GM12878 (cell line): ENCODE measurements at places on chromosomes 13 and 19. TPM values are rescaled to one million over a fixed set of nuclear protein-coding genes. Genes with fewer than 3 reads are reported as not detected.

DNA sequence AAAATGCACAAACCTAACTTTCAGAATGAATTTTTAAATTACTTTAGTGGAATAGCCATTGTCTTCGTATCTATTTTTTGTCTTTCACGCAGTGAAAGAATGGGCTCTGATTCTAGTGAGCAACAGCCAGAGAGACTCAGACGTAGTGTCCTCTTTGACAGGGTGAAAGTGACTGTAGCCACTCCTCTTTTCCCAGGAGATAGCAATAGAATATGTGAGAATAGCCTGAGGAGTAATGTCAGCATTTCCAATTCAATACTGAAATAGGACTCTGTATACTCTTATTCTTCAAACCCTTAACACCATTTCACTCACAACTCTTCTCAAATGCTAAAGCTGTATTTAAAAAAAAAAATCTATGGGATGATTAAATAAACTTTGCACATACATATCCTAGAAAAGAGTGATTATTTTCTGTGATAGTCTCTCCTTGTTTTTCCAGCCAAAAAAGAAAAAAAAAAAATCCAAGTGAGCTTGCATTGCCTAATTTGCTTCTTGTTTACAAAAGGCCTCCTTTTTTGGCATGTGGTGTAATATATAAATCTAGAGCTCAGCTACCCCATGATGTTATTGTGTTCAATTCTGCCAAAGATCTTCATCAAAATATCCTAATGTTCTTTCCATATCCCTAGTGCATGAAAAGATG lies 626.1 kb upstream of the SLITRK6 start:
- no peak overlapping the region for H3K4me3 ChIP-seq
- H3K36me3 ChIP-seq: no peaks in the 10 kb centered on the region
- no peaks in the 10 kb centered on the region for H3K4me1 ChIP-seq
- DNase-seq: no peak
- H3K27ac ChIP-seq: no peak overlapping the region

DNA sequence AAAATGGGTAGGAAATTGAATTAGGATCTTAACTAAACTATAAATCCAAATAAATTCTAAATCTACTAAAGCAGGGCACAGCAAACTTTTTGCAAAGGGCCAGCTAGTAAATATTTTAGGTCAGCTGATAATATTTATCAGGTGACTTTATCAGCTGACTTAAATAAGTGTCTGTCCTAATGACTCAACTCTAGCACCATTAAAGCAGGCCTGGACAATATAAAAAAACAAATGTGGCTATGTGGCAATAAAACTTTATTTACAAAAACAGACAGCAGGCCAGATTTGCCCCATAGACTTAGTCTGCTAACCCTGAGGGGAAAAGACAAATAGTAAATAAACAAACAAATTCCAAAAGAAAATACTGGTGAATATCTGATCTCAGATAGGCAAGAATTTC lies 27.7 kb upstream of the DOCK9 start:
- H3K36me3 ChIP-seq: no peaks in the 10 kb centered on the region
- no peak overlapping the region for H3K27ac ChIP-seq
- H3K4me1 ChIP-seq: peaks cover 6% of the 10 kb centered on the region; the same call in 1 of the 2 replicates
- H3K27me3 ChIP-seq: 0 out of 2 replicates have a peak, but pooled peaks cover 3% of the 10 kb centered on the region
- H3K4me3 ChIP-seq: no peak overlapping the region

SLC1A5 gene
- 109 and 112 TPM in 2 replicates for total RNA-seq

DNA sequence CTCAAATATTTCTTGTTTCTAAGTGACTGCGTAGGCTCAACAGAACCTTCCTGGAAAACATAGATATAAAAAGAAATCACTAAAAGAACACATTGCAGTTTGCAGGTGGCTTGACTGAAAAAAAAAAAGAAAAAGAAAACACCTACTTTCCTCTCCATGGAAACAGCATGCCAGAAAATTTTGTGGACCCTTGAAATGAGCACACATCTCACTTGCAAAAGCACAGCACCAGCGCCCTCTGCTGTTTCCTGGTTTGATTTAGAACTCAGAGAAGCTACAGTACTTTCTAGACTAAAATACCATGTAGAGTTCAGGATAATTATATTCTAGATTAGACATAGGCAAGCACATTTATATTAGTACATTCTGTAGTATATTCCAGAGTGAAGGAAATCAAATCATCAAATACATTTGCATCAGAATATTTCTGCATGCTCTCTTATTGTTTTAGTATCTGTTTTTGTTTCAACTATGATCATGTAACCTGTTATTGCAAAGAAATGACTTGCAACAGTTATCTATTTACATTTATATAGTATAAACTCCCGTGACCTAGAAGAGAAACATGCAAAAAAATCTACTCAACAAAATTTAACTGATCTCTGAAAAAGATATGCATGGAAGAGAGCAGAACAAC lies 22.3 kb upstream of the XPO4 start:
- no peak for DNase-seq
- H3K4me3 ChIP-seq: no peak overlapping the region

DNA sequence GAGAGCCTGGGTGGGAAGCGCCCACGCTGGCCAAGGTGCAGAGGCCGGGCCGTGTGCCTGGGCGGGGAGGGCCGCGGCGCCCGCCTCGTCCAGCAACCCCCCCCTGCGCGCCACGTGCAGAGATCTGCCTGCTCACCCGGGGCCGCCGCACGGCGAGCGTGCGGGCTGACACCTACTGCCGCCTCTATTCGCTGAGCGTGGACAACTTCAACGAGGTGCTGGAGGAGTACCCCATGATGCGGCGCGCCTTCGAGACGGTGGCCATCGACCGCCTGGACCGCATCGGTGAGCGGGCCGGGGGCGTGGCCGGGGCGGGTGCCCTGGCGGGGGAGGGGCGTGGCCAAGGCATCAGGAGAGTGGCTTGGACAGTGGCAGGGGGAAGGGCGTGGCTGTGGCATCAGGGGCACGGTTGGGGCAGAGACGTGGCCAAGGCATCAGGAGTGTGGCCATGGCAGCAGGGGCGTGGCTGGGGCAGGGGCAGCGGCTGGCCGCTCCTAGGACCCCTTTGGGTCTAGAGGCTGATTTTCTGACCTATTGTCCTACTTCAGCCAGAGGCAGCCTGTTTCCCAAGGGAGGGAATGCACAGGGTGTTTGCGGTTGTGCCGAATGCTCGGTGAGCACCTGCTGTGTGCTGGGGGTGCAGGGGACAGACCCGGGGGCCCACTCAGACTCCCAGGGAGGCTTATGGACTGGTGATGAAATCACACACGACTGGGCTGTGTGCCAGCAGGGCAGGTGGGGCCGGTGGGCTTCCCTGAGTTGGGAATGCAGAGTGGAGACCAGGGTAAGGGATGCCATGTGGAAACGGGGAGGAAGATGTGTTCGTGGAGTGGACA lies 19.4 kb downstream of the POLRMT start:
- DNase-seq: no peak
- no peak overlapping the region for H3K27ac ChIP-seq
- peaks cover 5% of the 10 kb centered on the region for H3K36me3 ChIP-seq
- no peak overlapping the region for H3K4me3 ChIP-seq
- H3K27me3 ChIP-seq: no peaks in the 10 kb centered on the region

DNA sequence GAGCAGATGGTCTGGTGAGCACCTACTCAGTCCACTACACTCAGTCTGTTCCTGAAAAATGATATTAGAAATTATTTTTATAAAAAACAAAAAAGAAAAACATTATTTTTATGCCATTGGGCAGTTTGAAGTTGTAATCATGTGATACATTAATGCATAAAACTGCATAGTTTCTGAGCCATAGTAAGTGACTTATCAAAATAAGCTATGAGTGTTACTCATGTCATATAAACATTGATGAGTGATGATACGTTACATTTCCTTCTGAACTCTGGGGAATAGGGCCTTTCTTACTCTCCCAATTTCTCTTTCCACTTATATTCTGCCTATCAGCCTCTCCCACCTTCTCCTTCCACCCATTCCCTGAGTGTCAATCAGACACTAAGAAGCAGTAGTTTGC lies 8.9 kb downstream of the ZNF805 start:
- H3K4me3 ChIP-seq: no peak overlapping the region
- no peak overlapping the region for H3K27ac ChIP-seq
- H3K27me3 ChIP-seq: no peaks in the 10 kb centered on the region
- H3K4me1 ChIP-seq: no peaks in the 10 kb centered on the region
- DNase-seq: no peak

DNA sequence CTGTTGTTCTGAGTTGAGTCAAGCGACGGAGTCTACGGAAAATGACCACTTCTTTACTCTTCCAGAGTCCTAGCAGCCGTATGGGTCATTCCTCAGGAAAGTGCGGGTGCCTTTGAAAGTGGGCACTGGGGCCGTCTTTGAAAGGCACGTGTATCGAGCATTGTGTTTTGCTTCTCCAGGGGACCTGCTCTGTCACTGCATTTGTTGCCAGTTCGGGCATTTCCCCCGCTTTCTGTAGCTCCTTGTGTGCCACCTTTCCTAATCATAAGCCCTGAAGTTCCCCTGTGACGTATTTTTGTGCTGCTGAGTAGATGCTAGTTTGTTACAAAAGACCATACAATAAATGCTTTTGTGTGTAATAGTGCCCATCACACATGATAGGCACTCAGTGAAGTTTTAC lies 24.4 kb downstream of the SPATA13 start:
- no peak overlapping the region for H3K27ac ChIP-seq
- DNase-seq: no peak
- no peaks in the 10 kb centered on the region for H3K27me3 ChIP-seq
- no peak overlapping the region for H3K4me3 ChIP-seq

DNA sequence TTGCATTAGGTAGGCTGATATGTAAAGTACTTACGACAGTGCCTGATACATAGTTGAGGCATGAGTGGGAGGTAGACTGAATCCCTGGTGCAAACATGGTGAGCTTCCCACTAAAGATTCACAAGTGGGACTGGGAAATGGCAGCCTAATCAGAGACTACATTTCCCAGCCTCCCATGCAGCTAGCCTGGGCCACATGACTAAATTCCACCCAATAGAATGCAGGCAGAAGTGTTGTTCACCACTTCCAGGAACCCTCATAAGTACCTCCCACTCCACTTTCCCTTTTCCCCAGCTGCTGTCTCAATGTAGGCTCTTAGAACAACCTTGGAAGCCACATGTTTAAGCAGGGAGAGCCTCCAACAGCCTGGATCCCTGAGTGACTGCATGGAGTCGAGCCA lies 104.9 kb downstream of the CACNA1A start:
- no peak overlapping the region for H3K27ac ChIP-seq
- no peaks in the 10 kb centered on the region for H3K27me3 ChIP-seq
- no peak for DNase-seq

DNA sequence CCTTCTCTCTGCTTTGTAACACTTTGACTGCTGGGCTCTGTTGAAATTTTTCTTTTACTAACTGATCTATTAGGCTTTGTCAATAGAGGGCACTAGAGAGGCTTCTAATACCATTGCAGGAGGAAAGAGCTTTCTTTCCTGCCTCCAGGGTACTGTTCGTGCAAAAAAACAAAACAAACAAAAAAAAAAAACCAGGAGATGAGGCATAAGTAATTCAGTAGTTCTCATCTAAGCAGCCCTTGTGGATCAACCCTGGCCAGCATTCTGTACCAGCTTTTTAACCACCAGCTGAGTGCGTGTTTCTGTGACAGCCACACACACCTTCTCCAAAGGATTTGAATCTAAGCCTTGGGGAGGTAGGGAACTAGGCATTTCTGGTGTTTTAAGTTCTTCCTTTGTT lies 1707.6 kb upstream of the SLC10A2 start:
- H3K27me3 ChIP-seq: no peaks in the 10 kb centered on the region
- no peak overlapping the region for H3K4me3 ChIP-seq
- no peak overlapping the region for H3K27ac ChIP-seq
- no peaks in the 10 kb centered on the region for H3K36me3 ChIP-seq
- H3K4me1 ChIP-seq: no peaks in the 10 kb centered on the region

- no peaks in the 10 kb centered on the region for H3K27me3 ChIP-seq
- H3K36me3 ChIP-seq: no peaks in the 10 kb centered on the region
- H3K4me1 ChIP-seq: peaks cover 31% of the 10 kb centered on the region
- no peak for DNase-seq
- no peak overlapping the region for H3K4me3 ChIP-seq
Observed at GRCh38 chr13:99414048-99414995, 87.0 kb upstream of the TM9SF2 start.

CNFN gene
- not detected in 2 replicates for total RNA-seq

GRCh38 chr19:4589579-4590410 lies 30.3 kb upstream of the SEMA6B start:
- peaks cover 2% of the 10 kb centered on the region; the same call in 1 of the 2 replicates for H3K27me3 ChIP-seq
- H3K4me1 ChIP-seq: no peaks in the 10 kb centered on the region
- H3K36me3 ChIP-seq: no peaks in the 10 kb centered on the region
- DNase-seq: no peak

ZNF285 gene
- total RNA-seq: 0.19 TPM in 1 of 2 replicates, not detected in the other

DNA sequence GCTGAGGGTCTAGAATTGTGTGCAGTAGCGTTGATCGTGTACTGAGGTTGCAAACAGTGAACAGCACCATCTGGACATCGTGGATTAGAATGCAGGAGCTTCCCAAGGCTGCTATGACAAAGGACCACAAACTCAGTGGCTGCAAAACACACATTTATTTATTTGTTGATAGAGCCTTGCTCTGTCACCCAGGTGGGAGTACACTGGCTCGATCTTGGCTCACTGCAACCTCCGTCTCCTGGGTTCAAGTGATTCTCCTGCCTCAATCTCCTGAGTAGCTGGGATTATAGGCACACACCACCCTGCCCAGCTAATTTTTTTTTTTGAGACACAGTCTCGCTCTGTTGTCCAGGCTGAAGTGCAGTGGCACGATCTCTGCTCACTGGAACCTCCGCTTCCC lies 2.3 kb upstream of the UHRF1 start:
- no peaks in the 10 kb centered on the region for H3K27me3 ChIP-seq
- H3K27ac ChIP-seq: no peak overlapping the region
- no peaks in the 10 kb centered on the region for H3K36me3 ChIP-seq
- no peak for DNase-seq
- H3K4me3 ChIP-seq: no peak overlapping the region

GRCh38 chr13:39776439-39776838 lies 121.0 kb downstream of the COG6 start:
- DNase-seq: no peak
- H3K4me3 ChIP-seq: no peak overlapping the region
- H3K36me3 ChIP-seq: no peaks in the 10 kb centered on the region

SHANK1 gene
- not detected in 2 replicates for total RNA-seq

ATP8B3 gene
- 1.0 and 1.7 TPM in 2 replicates for total RNA-seq

DNA sequence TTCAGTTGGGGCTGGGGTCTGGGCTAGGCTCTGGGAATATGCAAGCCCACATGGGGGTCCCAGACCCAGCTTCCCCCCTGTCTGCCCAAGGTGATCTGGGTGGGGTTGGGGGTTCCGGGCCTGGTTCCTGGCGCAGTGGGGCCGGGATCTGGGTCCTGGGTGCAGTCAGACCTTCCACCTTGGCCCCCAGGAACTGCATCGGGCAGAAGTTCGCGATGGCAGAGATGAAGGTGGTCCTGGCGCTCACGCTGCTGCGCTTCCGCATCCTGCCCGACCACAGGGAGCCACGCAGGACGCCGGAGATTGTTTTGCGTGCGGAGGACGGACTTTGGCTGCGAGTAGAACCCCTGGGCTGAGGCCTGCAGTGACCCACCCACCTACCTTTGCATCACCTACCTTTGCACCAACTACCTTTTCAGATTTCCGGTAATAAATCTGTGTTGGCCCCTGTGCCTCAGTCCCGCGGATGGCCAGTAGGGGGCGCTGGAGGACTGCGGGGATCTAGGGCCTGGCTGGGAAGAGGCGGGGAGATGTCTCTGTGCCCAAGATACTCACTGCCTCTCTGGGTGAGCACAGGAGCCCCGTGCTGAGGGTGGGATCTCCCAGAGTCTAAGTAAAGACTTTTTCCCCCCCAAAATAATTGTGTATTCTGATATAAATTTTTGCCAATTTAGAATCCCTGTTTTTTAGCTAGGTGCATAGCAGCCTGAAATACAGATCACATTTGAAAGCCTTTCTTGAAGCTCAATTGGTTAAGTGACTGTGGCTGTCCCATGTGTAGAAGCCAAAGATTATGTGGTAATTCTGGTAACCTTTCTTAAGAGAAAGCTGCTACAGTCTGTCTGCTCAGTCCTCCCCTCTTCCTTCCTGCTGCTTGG lies 11.5 kb upstream of the CYP4F3 start:
- H3K36me3 ChIP-seq: no peaks in the 10 kb centered on the region
- H3K27me3 ChIP-seq: no peaks in the 10 kb centered on the region
- H3K4me1 ChIP-seq: no peaks in the 10 kb centered on the region
- no peak overlapping the region for H3K27ac ChIP-seq

CLDN10 gene
- total RNA-seq: not detected in 2 replicates

MBD3L3 gene
- not detected in 2 replicates for total RNA-seq

RDH8 gene
- not detected in 2 replicates for total RNA-seq
